ENCODE measurements at places on chromosomes 12 and 14. TPM values are rescaled to one million over a fixed set of nuclear protein-coding genes. Genes with fewer than 3 reads are reported as not detected.

Gene SLC25A47
- 0.13 TPM for total RNA-seq

Gene PTPN6
- total RNA-seq, result 19.8 TPM

Gene KRT83
- not detected for total RNA-seq

Gene DBX2
- total RNA-seq, result not detected

GRCh38 chr14:69877492-69877891 lies 1.7 kb upstream of the SMOC1 start:
- no peak for DNase-seq
- peaks cover 9% of the 10 kb centered on the region for H3K27me3 ChIP-seq
- H3K36me3 ChIP-seq, result no peaks in the 10 kb centered on the region
- no peak overlapping the region for H3K27ac ChIP-seq

- DNase-seq, result no peak
- H3K36me3 ChIP-seq, result peaks cover 8% of the 10 kb centered on the region
- peak overlapping the region; percentile 23 for H3K4me3 ChIP-seq
- no peaks in the 10 kb centered on the region for H3K27me3 ChIP-seq
- peaks cover 17% of the 10 kb centered on the region for H3K4me1 ChIP-seq
- peak overlapping the region; percentile 94 for H3K27ac ChIP-seq
Measured at GRCh38 chr12:45231515-45232145, 15.7 kb downstream of the ANO6 start.

DNA sequence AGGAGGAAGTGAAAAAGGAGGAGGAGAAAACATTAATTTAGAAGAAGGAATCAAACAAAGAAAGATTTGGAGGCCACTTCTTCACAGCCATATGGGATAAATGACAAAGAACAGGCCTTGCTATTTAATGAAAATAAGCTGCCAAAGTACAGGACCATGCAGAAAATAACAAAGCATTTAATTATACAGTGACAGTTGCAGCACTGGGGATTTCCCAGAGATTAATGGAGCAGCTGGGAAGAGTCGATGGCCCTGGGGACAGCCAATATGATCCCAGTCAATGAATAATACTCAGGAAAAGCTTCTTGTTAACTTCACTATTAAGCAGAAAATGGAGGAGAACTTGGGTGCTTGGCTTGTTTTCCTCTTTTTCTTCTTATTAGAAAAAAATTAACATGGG lies 34.6 kb downstream of the RERG start:
- H3K4me3 ChIP-seq, result no peak overlapping the region
- DNase-seq, result no peak
- H3K4me1 ChIP-seq, result no peaks in the 10 kb centered on the region
- no peaks in the 10 kb centered on the region for H3K27me3 ChIP-seq
- no peak overlapping the region for H3K27ac ChIP-seq
- H3K36me3 ChIP-seq, result no peaks in the 10 kb centered on the region

- H3K36me3 ChIP-seq, result no peaks in the 10 kb centered on the region
- no peak overlapping the region for H3K4me3 ChIP-seq
- no peak overlapping the region for H3K27ac ChIP-seq
- DNase-seq, result no peak
- H3K27me3 ChIP-seq, result no peaks in the 10 kb centered on the region
Measured at GRCh38 chr12:97336900-97337751, 125.5 kb upstream of the RMST start.

DNA sequence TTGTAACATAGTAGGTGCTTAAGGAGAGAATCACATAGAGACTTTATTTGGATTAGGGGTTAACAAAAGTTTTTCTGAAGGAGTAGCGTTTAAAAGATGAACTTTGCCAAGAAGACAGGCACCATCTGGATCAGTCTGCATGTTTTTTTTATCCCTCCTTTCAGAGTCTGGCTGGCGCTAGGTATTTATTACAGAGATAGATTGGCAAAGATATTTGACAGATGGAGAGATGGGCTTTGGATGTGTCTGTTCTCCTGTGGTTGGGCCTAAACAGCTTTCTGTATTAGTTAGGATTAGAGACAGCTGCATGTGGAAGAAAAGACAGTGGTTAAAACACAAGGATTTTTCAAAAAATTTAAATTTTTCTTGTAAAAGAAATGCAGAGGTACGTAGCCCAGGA lies 133.9 kb downstream of the C12orf75 start:
- DNase-seq, result no peak
- no peak overlapping the region for H3K4me3 ChIP-seq
- no peaks in the 10 kb centered on the region for H3K27me3 ChIP-seq
- peaks cover 3% of the 10 kb centered on the region for H3K4me1 ChIP-seq
- H3K27ac ChIP-seq, result no peak overlapping the region

GRCh38 chr12:54363618-54364017 lies 668 bp downstream of the GPR84 start:
- H3K27ac ChIP-seq, result no peak overlapping the region
- no peaks in the 10 kb centered on the region for H3K27me3 ChIP-seq
- DNase-seq, result no peak
- no peaks in the 10 kb centered on the region for H3K4me1 ChIP-seq

- no peak overlapping the region for H3K4me3 ChIP-seq
- no peaks in the 10 kb centered on the region for H3K4me1 ChIP-seq
- no peak for DNase-seq
- peaks cover 2% of the 10 kb centered on the region for H3K36me3 ChIP-seq
- no peaks in the 10 kb centered on the region for H3K27me3 ChIP-seq
Measured at GRCh38 chr12:85679296-85679695, 156.9 kb downstream of the RASSF9 start.

DNA sequence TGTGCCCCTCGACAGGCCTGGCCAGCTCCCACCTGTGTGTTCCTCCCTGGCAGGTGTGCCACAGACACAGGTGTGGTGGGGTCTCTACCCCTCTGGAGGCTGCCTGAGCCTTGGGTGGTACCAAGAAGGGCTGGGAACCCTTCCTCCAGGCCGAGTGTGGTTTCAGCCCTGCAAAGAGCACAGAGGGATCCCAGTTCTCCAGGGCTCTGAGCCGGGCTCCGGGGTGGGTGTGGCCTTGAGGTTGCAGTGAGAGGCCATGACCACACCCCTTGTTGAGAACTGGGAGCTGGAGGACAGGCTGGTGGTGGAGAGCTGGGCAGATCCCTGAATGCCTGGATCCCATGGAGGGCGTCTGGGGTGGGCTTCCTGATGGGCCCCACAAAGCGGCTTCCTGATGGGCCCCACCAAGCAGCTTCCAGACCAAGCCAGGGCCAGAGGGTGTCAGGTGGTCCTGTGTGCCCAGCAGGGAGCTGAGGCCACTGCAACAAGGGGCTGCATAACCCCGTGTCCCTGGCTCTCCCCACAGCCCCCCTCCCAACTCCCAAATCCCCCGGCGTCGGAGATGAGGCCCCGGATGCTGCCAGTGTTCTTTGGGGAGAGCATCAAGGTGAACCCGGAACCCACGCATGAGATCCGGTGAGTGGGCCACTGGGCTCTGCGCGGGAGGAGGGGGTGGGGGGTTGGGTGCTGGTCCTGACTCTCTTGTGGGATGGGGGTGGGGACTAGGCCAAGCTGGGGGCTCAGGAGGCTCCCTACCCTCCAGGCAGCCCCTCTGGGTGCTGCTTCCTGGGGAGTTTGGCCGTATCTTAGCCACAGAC lies 16.6 kb downstream of the RFLNA start:
- peaks cover 10% of the 10 kb centered on the region for H3K36me3 ChIP-seq
- no peak overlapping the region for H3K4me3 ChIP-seq
- peak; percentile 66 for DNase-seq

Measured in H9 (cell line).